ENCODE measurements at places on chromosomes 11 and 22.
A peak's percentile ranks its signal among the peaks of the same experiment; 100 is the strongest.

- no peak for DNase-seq
These were observed 26.4 kb upstream of the CD5 start for GRCh38 chr11:61075891-61076290.

- DNase-seq = no peak
These were observed 54.4 kb downstream of the TRAF6 start for GRCh38 chr11:36455658-36456111.

DNA sequence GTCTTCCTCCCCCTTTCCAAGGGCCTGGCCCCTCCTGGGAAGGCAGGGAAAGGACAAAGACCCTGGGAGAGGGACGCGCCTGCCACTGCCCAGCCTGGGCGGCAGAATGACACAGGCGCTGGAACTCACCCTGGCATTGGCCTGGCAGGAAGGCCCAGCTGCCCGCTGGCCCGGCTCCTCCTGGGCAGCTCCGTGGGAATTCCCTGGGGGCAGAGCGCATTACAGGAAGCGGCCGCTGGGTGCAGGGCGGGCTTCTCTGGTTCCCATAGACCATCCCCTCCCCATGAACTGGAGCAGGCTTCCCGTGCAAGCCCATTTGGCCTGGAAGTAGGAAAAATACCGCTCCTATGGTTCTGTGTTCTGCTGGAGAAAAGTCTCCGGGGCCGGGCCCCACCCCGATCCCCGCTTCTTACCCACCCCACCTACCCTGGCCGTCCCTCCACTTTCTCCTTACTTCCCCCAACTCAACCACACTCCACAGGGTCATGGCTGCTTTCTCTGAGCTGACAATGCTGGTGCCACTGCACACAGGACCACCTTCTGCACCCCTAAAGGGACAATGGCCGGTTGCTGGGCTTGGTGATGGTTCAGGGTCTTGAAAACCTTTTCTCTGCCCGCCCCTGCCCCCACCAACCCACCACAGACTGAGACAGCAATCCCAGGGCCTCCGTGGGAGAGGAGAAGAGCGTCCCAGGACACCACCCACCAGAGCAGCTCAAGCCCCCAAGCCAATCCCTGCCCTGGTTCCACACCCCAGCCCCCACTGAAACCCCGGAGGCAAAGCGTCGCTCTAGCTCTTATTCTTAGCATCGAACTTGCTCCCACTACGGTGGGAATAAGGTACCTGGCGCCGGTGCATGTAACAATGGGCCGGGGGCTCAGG, 58.9 kb downstream of the LINC01488 start:
- DNase-seq = no peak

DNA sequence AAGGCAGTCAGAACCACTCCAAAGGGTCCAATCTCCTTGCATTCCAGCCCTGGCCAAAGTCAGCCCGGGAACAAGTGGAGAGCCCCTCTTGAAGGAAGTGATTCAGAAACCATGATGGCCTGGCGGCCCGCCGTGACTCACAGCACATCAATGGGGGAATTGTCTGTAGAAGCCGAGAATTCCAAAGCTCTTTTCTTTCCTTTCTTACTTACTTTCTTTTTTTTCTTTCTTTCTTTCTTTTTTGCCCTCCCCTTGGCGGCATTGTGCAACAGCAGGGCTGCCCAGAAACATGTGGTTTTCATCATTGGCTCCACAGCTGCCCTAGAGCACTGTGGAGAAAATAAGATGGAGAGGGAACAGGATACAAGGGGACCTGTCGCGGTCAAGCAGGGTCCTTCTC, 140.2 kb upstream of the TIMP3 start:
- DNase-seq = no peak

GRCh38 chr22:20118300-20119020, 1.4 kb upstream of the TRMT2A start:
- no peak for DNase-seq

DNA sequence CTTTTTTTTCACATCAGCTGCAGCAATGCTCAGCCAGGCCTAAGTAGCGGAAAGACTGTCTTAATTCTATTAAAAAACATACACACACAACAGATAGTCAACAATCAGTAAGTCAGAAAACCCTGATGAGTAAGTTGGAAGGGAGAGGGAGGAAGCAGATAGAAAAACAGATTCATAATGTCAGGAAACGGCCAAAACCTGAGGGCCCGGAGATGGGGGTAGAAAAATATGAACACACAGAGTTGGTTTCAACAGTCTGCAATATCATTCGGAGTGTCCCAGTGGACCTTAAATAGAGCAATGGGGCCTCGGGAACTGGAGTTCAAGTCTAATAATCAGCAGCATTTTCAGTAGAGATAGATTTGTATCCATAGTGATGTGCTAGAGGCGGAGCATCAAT, 14.8 kb downstream of the LRRC55 start:
- no peak for DNase-seq

- DNase-seq = no peak
These were observed 11.7 kb upstream of the GLYATL1 start for GRCh38 chr11:58927393-58928106.

DNA sequence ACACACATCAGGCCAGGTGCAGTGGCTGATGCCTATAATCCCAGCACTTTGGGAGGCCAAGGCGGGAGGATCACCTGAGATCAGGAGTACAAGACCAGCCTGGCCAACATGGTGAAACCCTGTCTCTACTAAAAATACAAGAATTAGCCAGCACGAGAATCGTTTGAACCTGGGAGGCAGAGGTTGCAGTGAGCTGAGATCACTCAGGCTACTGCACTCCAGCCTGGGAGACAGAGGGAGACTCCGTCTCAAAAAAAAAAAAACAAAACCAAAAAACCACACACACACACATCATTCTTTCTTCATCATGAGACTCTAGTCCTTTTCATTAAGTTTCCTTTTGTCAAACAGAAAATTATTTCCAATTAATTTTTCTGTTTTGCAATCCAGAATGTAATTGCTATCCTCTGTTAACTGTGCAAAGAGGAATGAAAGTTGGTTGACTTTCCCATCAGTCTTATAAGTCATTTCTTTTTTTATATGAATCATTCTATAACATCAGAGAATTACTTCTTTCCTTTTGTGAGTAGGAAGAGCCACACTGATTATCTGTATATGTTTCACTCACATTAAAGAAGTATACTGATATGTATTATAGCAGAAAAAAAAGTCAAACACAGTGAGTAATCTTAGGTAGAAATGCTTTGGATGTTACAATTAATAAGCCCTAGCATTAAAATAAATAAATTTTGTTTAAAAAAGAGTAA, 52.2 kb downstream of the HORMAD2 start:
- no peak for DNase-seq

DNA sequence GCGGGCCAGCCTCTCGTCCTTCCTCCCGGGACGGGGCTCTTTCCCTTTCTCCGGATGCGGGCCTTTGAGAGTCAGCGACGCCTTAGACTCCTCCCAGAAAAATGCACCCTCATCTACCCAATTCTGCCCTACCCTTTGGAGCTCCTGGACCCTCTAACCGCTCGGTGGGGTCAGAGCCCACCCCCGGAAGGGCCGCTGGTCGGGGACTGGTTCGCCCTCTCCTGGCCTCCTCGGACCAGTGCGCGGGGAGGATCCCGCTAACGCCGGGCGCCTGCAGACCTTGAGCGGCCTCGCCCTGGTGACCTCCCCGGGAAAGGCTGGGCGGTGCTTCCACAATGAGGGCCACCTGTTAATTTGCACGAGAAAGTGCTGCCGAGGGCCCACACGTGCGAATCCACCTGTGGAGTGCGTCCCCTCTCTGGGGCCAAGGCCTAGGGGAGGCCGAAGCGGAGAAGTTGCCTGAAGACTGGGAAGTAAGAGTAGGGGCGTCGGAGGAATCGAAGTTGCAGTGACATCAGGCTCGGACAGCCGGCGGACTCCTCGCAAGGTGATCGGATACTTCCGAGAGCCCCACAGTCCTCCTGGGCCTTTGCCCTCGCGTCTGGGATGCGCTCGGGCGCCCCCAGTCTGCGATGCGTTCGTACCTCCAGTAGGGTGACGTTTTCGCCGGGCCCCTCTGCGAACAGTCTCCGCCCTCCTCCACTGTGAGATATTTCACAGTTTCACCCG, 61.5 kb downstream of the ENDOD1 start:
- DNase-seq = peak; percentile 86

DNA sequence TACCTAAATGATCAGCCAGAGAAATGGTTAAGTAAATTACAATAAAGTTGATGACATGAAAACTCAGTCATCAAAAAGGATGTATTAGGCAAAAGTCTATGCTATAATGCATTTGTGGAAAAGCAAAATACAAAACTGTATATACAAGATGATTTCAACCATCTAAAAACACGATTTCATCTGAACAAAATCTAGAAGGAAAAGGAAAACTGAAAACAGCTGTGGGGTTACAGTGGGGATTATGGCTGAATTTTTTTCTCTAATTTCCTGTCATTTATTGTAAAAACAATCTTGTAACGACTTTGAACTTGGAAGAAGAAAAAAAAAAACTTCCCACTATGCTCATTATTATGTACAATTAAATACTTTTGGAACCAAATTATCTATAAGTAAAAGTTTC, 30.3 kb downstream of the CHEK2 start:
- DNase-seq = no peak

DNA sequence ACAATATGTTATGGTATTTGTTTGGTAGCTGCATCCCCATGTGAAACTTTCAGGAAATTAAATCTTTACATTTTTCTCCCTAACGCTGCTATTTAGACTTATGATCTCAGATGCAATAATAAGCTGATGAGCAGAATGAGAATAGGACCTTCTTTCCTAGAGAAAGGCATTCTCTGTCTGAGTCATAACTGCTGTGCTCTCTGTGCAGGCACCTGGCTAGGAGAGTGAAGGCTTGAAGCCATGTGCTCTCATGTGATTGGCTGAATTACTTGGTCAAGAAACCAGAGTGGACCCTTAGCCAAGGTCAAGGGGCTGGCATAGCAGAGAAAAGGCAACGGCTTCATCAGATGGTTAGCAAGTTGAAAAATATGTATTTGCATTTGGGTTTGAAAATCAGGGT, 185.0 kb downstream of the ADAMTS15 start:
- DNase-seq = no peak

- no peak for DNase-seq
These were observed 742.1 kb upstream of the TENM4 start for GRCh38 chr11:80182901-80183300.

DNA sequence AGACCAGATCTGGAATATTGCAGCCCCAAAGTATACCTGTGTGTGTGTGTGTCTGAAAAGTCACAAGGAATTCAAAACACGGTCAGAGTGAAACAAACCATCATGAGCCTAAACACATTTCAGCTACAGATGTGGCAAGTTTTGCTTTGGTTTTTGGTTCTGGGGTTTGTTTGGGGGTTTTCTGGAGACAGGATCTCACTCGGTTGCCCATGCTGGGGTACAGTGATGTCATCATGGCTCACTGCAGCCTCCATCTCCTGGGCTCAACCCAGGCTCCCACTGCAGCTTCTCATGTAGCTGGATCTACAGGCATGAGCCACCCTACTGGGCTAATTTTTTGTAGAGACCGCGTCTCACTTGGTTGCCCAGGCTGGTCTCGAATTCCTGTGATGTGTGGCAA, 41.4 kb upstream of the PHF21A start:
- DNase-seq = no peak

DNA sequence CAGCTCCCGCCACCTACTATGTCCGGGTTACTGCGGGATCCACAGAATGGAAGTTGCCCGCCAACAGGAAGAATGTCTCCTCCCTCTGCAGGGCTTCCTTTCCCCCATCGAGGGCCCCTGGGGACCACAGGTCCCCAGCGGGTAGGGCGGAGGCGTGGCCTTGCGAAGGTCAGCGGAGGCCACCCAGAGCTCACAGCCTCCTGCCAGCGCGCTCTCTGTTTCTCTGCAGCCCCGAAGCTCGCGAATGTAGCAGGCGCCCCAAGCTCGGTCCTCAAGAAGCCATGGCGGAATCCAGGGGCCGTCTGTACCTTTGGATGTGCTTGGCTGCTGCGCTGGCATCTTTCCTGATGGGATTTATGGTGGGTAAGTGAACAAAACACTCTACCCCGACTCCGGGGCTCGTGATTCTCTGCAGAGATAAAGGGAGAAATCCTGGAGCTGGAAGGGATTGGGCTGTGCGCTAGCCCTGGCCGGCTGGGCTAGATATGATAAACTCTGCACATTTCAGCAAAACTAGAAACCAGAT, at the start of gene NAALAD2:
TSS of gene NAALAD2 (plus strand) at position 186 of the 526 bp plus-strand sequence. CDS start at position 282, 96 bp downstream.
- no peak for DNase-seq

GRCh38 chr11:32953700-32954099, 61.1 kb downstream of the QSER1 start:
- no peak for DNase-seq

DNA sequence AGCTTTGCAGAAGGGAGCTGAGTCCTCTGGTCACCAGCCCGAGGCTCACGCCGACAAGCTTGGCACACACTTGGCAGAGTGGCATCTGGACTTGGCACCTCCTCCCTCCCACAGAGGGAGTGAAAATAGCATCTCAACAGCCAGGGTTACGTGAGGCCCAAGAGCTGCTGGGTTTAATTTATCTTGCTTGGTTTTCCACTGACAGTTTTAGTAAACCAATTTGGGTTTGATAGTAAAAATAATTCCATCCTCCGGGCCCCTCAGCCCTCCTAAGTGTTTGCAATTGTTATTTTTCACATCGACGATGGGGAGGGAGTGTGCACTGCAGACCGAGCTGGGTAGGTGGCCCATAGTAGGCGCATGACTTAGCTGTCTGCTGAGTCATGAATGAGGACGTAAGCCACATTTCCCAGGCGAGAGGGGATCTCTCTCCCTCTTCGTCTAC, 107.6 kb upstream of the ASPHD2 start:
- no peak for DNase-seq

- no peak for DNase-seq
These were observed 53.5 kb upstream of the SLC35C1 start for GRCh38 chr11:45751430-45751829.

DNA sequence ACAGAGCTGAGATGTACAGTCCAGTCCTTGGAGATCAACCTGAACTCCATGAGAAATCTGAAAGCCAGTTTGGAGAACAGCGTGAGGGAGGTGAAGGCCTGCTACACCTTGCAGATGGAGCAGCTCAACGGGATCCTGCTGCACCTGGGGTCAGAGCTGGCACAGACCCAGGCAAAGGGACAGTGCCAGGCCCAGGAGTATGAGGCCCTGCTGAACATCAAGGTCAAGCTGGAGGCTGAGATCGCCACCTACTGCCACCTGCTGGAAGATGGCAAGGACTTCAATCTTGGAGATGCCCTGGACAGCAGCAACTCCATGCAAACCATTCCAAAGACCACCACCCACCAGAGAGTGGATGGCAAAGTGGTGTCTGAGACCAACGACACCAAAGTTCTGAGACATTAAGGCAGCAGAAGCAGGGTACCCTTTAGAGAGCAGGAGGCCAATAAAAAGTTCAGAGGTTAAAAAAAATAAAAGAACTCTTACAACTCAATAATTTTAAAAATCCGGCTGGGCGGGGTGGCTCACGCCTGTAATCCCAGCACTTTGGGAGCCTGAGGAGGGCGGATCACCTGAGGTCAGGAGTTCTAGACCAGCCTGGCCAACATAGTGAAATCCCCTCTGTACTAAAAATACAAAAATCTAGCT, 69.9 kb upstream of the RTL6 start:
- peak; percentile 13 for DNase-seq

DNA sequence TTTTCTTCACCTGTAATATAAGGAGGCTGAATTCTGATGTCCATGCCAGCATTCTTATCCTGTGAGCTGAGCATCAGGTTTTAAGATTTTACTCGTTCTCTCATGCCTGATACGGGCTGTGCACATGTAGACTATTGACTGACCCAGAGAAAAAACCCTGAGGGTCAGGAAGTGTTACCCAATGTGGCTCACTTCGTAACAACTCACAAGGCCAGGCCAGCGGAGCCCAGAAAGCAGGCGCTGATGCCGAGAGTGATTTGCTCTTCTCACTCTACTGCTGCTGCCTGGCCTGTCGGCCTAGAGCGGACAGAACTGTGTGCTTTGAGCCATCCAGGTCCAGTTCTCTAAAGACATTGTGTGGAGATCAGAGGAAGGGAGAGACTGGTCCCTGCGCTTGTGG, 10.8 kb downstream of the THYN1 start:
- DNase-seq = no peak
